ENCODE measurements at places on chromosomes 3 and 15.

- no peak for DNase-seq
Observed at GRCh38 chr3:98561727-98562521, 30.1 kb downstream of the GPR15 start.

GRCh38 chr15:32878869-32879805 lies 161.3 kb downstream of the GREM1 start:
- no peak for DNase-seq

GRCh38 chr15:74799856-74800558 lies 12.6 kb upstream of the LMAN1L start:
- DNase-seq, result no peak

GRCh38 chr3:151440940-151441339 lies 19.9 kb downstream of the IGSF10 start:
- peak; percentile 69 for DNase-seq

DNA sequence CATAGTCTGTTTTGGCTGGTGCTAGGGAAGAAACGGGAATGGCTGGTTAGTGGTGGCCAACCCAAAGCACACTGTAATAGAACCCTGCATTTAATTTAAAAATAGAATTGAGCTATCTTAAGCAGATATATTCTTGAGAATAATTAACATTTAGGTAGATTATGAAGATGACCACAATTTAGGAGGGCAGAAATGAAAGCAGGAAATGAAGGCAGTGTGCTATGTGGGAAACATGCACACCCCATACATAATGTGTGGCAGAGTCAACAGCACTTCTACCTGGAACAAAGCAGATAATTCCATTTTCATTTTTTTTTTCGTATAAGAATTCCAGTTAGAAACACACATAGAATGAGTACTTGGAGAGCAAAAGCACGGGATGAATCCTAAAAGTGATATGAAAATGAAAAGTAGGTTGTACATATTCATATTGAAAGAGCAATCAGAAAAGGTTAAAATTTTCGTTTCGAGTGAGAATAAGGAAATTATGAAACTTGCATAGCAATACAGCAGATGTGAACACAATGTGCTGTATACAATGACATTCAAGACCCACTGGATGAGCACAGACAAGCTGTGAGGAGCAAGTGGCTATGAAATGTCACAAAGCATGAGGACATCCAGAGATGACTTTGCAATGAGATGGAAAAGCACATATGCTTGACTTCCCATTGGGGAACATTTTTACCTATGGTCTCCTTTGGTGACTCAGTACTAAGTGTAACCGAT lies 102.6 kb downstream of the TFG start:
- DNase-seq, result no peak

DNA sequence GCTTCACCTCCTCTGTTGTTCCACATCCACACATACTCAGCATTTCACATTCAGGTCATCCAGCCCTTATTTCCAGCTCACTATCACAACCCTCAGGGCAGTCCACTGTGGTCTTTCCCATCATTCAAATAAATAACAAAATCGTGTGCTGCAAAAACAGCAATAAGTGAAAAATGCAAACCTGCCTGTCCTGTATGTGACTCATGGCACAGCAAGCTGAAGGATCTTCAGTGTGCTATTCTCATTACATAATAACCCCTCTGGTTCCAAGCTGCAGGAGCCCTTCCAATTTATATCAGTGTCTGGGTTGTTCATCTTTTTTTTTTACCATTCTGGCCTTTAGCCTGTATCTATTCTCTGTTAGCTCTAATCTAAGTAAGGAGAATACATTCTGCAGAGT lies 185.3 kb upstream of the UBE2E2 start:
- no peak for DNase-seq

DNA sequence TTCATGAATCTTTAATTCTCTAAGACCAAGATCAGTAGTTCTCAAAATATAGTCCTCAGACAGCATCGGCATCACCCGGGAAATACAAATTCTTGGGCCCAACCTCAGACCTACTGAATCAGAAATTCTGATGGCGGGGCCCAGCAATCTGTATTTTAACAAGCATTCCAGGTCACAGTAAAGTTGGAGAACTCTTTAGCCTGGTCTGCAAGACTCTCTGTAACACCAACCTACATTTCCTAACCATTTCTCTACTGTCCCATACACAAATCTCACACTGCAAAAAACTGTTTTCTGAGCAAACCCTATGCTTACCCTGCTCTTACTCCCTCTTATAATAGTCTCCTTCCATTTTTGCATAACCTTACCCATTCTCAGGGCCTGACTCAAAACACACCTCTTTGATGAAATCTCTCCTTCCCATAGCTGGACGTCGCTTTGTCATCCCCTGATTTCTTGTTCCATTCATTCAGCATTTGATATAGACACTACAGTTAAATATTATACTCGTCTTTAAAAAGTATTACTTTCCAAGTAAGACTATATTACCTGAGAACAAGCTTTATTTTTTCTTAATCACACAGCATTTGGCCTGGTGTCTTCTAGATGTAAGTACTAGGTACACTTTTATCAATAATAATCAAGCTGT lies 83.3 kb upstream of the MYO5C start:
- no peak for DNase-seq

DNA sequence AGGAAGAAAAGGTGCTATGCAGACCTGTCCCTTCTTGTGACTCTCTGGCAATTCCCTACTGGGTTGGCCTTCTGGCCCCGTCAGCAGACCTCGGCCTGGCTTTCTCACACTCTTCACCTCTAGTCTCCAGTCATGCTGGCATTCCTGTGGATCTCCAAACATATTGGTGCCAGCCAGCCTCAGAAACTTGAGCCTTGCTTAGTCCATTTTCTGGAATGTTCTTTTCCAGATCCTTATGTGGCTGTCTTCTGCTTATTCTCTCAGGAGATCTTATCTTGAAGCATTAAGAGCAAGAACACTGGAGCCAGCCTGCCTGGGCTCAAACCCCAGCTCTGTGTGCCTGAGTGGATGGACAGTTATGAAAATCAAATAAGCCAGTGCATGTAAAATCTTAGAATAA lies 88.2 kb upstream of the NTRK3 start:
- no peak for DNase-seq

DNA sequence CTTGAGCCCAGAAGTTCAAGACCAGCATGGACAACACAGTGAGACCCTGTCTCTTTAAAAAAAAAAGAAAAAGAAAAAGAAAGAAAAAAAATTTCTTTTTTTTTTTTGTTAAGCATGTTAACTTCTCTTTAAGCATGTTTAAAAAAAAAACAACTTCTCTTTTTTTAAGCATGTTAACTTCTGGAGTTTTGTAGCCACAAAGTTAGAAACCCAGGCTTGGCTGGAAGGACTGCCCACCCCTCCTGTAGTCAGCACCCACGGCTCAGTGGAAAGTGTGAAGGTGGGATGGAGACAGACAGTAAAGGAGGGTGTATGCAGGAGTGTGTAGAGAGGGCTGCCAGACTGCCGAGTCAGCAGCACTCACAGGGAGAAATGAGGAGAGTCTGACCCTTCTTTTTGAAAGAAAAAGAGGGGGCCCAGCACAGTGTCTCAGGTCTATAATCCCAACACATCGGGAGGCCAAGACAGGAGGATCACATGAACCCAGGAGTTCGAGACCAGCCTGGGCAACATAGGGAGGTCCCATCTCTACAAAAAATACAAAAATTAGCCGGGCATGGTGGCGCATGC lies 33.2 kb downstream of the GOLGA8S start:
- no peak for DNase-seq

GRCh38 chr3:14765060-14765400 lies 53.7 kb upstream of the FGD5 start:
- DNase-seq, result no peak

GRCh38 chr3:118144919-118145318 lies 889.7 kb downstream of the IGSF11 start:
- no peak for DNase-seq

- no peak for DNase-seq
Observed at GRCh38 chr3:141877911-141878310, 1.5 kb downstream of the ATP1B3 start.

DNA sequence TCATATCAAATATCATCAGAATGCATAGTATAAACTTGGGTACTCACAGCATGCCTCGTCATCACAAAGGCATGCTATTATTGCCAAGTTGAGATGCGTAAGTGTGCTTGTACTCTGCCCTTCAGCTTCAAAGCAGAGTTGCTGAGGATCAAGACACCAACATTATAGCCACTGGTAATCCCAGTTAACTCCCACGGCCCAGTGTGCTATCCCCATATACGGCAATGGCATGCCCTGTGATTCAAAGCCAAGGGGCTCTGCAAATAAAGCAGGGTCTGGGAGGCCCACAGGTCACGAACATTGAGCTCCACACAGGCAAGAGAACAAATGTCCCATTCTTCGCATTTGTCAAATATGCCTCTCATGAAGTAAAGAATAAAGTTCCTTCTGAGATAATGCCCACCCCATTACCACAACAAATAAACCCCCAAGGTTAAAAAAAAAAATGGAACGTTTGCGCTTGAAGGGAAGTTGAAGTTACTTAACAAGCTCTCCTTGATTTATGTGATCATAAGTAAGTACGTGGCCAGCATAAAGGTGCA lies 298.1 kb upstream of the NECTIN3 start:
- no peak for DNase-seq

GRCh38 chr3:176041812-176042211 lies 1155.5 kb downstream of the TBL1XR1 start:
- DNase-seq, result no peak

GRCh38 chr3:184333700-184334099 lies 3.7 kb upstream of the FAM131A start:
- DNase-seq, result no peak

GRCh38 chr3:164752812-164753211 lies 325.5 kb downstream of the SI start:
- no peak for DNase-seq

- no peak for DNase-seq
Observed at GRCh38 chr3:56914646-56915045, 112.9 kb upstream of the ARHGEF3 start.

- DNase-seq, result no peak
Observed at GRCh38 chr3:69699183-69699582, 40.1 kb upstream of the MITF start.

GRCh38 chr15:49439678-49440395 lies 16.8 kb downstream of the FGF7 start:
- no peak for DNase-seq

- no peak for DNase-seq
Observed at GRCh38 chr3:53858096-53858741, 11.9 kb downstream of the IL17RB start.

- DNase-seq, result no peak
Observed at GRCh38 chr3:66017084-66017483, 21.6 kb downstream of the MAGI1 start.

DNA sequence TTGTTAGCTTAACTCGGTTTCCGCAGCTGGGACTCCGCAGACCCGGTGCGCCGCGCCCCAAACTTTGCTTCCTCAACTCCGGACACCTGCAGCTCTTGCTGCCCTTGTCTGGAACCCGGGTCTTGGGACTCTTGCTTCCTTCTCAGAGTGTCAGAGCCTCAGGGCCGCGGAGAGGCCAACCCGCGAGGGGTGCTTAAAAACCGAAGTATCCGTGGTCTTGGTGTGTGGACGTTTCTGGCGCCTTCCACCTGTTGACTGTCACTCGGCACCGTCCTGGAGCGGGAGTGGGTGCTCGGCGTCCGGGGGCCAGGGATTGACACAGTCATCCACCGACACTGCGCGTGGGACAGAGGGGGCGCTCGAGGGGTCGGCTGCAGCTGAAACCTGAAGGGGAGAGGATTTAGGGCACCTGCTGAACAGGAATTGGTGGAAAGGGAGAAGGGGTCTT lies 386 bp downstream of the SQOR start:
- DNase-seq, result no peak

GRCh38 chr15:71448688-71449114 lies 333.4 kb downstream of the THSD4 start:
- peak; percentile 40 for DNase-seq

- DNase-seq, result no peak
Observed at GRCh38 chr3:74267588-74268184, 346.8 kb downstream of the CNTN3 start.

- DNase-seq, result no peak
Observed at GRCh38 chr3:158279609-158280008, 169.7 kb downstream of the RSRC1 start.

- no peak for DNase-seq
Observed at GRCh38 chr3:112671930-112672715, 31.2 kb upstream of the CCDC80 start.

DNA sequence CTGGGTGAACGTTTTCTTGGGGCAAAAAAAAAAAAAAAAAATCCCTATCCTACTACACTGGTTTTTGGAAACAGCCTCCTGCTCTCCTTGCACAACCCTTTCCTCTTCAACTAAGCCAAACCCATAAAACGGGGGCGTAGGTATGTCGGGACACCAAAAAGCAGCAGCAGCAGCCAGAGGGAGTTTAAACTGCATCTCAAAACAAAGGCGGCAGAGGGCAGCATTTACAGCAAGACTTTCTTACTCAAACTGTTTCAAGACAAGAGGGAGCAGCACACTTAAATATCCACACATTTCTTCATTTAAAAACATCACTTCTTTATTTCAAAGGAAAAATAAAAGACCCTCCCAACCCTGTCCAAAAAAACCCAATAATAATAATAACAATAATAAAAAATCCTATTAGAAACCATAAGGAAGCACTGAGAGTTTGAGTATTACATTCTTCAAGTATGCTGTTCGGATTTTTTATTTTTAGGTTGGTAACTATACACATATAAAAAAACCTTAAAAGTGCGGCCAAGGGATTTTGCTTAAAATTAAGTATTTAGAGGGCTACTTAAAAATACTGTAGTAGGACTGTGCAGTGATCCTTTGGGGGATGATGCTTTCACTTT lies 43.9 kb upstream of the PLXND1 start:
- peak; percentile 83 for DNase-seq

DNA sequence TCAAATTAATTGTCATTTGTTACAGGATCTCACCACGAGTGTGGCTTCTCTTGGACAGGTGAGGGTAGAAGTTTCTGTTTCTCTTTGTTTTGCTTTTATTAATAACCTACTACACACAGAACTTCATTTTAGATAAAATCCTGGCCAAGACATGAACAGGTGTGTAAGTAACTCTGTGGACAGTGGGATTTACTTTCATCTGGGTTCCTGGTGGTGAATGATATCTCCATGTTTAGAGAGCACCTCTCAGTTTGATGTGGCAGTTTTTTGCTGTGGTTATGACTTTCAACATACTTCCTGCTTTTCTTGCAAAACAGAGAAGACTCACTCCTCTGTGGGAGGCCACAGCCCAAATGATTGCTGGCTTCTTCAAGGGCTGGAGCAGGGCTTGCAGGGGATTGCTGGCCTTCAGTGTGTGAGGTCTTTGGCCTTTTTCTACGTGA lies 71.1 kb upstream of the XCR1 start:
- DNase-seq, result no peak

- peak; percentile 20 for DNase-seq
Observed at GRCh38 chr3:41198950-41199865, at the start of gene CTNNB1. CTNNB1 (plus strand) TSS chr3:41199505; CDS start chr3:41224069, 24,564 bp downstream.

GRCh38 chr3:99521551-99521950 lies 116.8 kb upstream of the COL8A1 start:
- DNase-seq, result no peak

DNA sequence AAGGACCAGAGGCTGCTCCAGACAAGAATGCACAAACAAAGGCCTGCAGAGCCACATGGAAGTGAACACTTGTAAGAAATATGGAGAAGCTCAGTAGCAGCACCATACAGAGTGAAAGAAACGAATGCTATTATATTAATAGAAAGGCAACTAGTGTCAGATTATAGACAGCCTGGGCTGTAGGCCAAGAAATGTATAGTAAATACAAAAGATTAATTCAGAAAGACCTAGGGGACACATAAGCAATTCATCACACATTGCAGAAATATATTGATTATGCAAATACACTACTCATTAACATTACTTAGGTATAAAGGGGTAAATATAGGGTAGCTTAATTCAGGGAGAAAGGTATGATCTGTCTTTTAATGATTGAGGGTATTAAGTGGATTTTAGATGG lies 69.5 kb upstream of the GUCA1C start:
- no peak for DNase-seq

Measured in SK-N-MC (cell line).